ENCODE measurements at places on chromosomes 16 and 17.

DNA sequence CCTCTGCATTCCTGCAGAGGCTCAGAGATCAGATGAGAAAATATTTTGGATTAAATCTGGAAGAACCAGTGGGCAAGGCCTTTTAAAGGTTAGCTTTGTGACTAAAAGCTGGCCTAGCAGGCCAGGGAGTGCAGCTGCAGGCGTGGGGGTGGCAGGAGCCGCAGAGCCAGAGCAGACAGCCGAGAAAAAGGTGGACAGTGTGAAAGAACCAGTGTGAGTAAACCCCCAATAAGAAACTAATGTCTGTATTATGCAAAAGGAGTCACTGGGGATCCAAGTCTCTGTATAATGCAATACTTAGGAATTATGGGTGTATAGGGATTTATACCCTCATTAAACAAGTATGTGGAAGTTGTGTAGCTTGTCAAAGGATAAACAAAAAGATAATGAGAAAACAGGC is 21.4 kb upstream of the SPACA3 start:
- DNase-seq, result no peak

DNA sequence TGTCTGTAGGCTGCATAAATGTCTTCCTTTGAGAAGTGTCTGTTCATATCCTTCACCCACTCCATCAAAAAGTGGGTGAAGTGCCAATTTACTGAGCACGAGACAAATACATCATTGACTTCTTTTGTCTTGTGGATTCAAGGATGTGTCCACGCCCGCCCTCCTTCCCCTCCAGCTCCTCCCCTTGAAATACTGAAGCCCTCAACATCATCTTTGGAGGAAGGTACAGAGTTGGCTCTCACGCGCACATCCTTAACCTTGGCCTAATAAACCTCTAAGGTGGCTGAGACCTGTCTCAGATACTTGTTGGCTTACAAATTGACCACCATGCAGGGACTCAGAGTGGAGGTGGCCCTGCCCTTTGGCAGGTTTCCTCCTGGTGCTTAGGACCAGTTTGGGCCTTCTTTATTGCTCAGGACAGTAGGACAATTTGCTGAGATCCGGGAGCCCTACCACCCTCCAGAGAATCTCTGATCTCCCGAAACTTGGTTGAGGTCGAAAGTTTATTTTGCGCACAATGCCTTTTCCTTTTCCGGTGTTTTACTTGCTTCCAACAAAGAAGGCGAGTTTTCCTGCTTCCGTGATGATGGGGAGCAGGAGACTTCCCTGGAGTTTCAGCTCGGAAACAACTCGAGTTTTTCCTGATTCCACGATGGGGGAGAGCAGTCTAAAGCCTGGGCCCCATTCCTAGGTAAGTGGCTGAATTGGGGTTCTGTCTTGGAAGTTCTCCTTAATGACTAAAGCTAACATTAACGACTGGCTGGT is 14.1 kb upstream of the CDK10 start:
- DNase-seq, result no peak

- no peak for DNase-seq
Observed at GRCh38 chr16:71514476-71514875, 11.8 kb upstream of the CHST4 start.

DNA sequence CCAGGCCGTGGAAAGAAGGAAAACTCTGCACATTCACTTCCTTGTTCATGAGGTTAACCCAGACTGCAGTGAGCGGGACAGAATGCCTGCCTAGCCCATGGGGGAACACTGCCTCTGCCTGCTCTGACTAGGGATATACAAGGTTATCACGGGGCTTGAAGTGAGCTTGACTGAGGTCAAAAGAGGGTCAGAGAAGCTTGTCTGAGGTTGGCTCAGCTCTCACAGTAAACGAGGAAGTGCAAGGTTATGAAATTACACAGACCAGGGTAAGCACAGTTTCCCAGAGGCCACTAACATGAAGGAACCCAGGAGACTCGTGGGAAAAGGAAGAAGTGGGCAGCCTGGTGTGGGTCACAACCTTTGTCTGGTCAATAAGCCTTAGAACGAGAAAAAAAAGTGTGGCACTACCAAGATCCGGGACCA is 28.7 kb downstream of the HIC1 start:
- no peak for DNase-seq

- DNase-seq, result no peak
Observed at GRCh38 chr17:4248504-4249277, 15.1 kb downstream of the ANKFY1 start.

- DNase-seq, result no peak
Observed at GRCh38 chr16:28321700-28322411, 29.5 kb downstream of the SBK1 start.

DNA sequence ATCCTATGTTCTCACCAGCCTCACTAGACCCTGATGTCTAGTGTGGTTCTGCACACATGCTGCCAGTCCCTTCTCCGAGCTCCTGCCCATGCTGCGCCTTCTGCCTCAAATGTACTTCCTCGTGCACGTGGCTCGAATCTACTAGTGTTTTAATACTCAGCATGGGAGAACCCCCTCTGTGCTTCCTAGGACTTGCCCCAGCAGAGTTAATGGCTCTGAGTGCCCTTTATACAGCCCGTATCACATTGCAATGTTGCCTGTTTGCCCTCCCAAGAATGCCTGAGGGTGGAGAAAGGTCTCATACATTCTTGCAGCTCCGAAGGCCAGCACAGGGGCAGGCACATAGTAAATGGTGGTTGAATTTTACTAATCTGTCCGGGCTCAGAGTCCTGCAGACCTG is 190.8 kb upstream of the NLRP1 start:
- DNase-seq, result no peak

GRCh38 chr17:72692676-72693075 is 399.8 kb downstream of the SLC39A11 start:
- no peak for DNase-seq

- peak; percentile 50 for DNase-seq
Observed at GRCh38 chr16:49589544-49590031, 216.0 kb downstream of the C16orf78 start.

- no peak for DNase-seq
Observed at GRCh38 chr17:2123375-2124251, 68.7 kb downstream of the HIC1 start.

GRCh38 chr16:75584108-75584507 is 17.9 kb downstream of the GABARAPL2 start:
- DNase-seq, result no peak

GRCh38 chr16:51636920-51637769 is 486.1 kb upstream of the SALL1 start:
- no peak for DNase-seq

GRCh38 chr17:43211480-43212402 is at the start of gene TMEM106A:
TSS of gene TMEM106A (plus strand) at chr17:43211875. CDS start at chr17:43213042, 1,167 bp downstream.
- DNase-seq, result peak; percentile 91

DNA sequence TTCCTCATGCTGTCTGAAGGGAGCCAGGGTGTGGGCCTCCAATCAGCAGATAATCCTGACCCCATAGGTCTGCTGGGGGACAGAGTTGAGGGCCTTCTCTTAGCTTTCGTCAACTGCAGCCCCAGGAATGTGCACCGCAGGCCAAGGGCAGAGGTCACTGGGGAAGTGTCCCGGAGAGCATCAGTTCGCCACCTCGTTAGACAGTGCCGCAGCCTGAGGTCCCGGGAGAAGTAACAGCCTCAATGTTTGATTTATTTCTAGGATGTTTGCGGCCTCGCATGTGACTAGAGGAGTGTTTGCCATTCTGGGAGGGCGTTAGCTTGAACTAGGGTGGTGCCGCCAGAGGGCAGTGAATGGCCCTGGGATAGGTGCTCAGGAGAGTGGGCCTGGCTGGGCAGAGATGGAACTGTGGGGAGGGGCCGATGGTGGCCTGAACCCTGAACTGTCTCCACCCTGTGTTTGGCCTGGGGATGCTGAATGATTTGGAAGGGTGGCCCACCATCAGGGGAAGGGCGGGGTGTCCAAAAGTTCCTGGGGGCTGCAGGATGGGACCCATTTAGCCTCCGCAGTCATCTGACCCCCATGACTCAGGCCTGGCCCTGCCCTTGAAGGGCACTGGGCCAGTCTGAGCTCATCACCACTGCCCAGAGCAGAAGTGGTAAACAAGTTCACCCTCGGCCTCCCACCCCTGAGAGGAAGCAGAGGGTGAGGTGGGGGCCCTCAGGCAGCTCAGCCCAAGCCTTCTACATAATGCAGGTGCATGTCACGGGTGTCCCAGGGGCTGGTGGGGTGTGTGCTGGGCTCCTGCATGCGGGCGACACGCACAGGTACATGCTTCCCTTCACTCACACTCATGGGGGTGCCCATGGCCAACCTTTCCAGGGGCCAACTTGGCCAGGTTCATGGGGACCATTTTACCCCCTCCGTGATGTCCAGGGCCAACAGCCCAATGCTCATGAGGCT is 12.4 kb upstream of the TAC4 start:
- DNase-seq, result no peak

DNA sequence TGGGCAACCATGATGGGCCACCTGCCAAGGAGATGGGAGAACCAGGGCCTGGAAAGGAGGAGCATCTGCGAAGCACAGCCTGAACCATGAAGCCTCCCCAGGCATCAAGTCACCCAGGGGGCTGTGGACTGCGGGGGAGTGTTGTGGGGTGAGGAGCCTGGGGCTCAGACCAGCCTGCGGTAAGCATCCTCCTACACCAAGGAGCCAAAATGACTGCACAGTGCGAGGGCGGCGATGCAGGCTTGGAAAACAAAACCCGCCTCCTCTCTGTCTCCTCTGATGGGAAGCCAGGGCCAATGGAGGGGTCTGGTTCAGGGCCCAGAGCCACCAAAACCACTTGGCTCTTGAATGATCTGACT is 18.1 kb upstream of the MAF start:
- DNase-seq, result no peak

DNA sequence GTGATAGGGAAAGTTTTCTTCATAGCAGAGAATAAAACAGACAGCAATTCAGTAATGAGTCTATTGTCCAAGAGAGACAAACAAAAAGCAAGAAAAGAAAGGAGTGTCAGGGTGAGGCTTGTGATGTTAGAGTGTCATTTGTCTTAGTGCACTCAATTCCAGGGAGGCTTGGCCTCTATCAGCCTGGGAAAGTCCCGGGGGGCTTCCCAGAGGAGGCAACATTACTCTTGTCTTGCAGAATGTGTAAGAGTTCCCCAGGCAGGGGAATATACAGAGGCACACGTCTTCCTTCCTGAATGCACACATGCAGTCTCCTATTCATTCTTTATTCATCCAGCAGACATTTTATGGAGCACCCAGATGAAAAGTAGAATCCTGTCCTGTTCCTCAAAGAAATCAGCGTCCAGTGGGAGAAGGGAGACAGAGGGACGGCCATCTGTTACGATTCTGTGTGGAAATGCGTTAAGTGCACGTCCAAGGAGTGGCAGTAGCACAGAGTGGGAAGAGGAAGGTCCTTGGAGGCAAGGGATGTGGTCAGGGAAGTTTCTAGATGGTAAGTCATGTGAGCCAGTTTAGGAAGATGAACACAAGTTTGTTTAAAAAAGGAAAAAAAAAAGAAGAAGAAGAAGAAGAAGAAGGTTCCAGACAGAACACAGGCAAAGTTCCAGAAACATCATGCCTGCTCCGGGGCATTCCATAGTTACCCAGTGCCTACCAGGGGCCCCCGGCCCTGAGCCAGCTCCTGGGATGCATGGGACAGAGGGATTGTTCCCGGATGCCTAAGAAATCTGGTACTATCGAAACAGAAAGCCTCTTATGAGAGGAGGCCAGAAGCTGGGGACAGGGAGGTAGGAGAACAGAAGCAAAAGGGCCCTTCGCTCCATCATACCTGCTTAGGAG is 21.1 kb downstream of the CACNG4 start:
- no peak for DNase-seq

DNA sequence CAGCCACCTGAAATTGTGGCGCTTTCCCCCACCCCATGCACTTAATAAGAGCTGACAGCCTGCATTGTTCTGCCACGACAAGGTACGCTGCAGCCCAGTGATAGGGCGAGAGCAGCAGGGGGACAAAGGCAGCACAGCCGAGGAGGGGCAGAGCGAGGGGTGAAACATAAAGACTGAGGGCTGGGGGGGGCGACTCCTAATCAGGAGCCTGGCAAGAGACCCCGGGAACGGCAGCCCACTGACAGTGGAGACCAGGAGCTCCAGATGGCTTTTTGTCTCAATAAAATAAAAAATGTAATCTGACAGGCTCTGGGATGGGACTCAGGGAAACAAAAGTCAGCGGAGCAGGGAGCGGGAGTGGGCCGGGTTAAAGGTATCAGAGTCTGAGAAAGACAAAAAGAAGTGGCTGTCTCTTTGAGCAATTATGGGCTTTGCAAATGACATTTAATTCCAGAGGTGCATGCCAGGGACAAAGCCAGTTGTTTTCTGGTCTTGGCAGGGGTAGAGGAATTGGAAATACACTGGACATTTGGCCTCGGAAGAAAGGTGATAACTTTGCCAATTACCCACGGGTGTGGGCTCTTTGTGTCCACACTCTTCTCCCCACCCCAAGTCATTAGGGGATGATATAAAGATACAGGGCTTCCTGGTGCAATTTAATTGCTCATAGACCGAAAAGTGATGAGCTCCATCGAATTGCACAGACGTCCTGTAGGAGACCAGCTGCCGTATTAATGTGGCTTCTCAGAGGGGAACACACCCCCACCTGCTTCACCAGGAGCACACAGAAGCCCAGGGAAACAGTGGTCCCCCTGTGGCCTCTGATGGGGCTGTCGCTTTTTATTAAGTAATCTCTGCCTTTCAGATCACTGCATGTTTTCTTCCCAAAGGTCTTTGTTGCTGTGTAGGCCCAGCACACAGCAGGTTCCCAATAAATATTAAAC is 17.6 kb upstream of the CCDC182 start:
- no peak for DNase-seq

DNA sequence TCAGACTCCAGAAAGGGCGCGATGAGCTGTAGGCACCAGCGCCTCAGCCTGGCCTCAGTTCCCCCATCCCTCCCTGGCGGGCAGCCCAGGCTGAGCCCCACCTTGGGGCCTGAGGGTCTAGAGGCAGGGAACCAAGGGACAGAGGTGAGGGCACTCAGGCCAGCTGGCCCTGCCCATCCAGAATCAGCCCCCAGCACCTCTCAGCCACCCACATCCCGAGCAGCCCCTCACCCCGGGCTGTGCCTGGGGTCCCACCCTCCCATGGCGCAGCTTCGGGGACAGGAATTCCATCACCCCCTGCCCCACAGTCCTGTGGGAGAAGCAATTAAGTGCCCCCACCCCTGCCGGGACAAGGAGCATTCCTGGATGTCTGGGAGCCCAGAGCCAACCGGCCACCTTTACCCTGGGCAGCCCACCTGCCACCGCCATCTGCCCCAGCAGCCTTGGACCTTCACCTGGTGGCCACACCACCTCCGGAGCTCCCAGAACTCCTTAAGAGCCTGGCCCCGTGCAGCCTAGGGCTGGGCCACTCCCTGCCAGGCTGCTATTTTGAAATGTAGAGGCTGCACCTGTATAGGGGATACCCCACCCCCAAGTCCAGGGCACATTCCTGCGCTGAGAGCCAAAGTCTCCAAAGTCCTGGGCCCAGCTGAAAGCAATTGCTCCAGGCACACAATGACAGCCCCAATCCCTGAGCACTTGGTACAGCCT is 33.7 kb upstream of the PVALEF start:
- DNase-seq, result no peak

- DNase-seq, result no peak
Observed at GRCh38 chr17:48374650-48375230, 55.3 kb downstream of the SKAP1 start.

- no peak for DNase-seq
Observed at GRCh38 chr17:73335591-73336407, 24.0 kb upstream of the CDC42EP4 start.

Data from left forelimb (tissue), 1 donor.